HCT116 (cell line): ENCODE measurements at places on chromosomes 6 and 20. TPM values are rescaled to one million over a fixed set of nuclear protein-coding genes. Genes with fewer than 3 reads are reported as not detected.

The CDSN gene
- total RNA-seq: 0.12 TPM

The THEMIS gene
- total RNA-seq: 0.20 TPM

The TDP2 gene
- total RNA-seq: 30.2 TPM

The RCAN2 gene
- 0.57 TPM for total RNA-seq

The ZSCAN23 gene
- total RNA-seq: not detected

DNA sequence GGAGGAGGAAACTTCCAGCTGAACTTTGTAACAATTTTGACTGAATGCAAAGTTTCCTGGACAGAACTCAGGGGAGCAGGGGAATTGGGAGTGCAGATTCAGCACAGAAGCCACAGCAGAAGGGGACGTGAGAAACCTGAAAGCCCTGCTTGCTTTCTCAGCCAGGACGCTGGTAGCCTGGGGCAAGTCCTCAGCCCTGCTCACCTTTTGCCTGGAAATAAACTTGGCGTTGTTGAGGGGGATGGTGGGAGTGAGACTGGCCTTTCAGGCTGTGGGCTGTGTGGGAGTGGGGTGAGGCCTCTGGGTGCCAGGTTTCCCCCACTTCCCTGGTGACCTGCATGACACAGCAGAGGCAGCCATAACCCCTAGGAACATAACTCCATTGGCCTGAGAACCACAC, 238.1 kb upstream of the HS3ST5 start:
- no peak overlapping the region for H3K27ac ChIP-seq
- DNase-seq: no peak
- no peak overlapping the region for H3K4me3 ChIP-seq
- H3K4me1 ChIP-seq: no peaks in the 10 kb centered on the region

DNA sequence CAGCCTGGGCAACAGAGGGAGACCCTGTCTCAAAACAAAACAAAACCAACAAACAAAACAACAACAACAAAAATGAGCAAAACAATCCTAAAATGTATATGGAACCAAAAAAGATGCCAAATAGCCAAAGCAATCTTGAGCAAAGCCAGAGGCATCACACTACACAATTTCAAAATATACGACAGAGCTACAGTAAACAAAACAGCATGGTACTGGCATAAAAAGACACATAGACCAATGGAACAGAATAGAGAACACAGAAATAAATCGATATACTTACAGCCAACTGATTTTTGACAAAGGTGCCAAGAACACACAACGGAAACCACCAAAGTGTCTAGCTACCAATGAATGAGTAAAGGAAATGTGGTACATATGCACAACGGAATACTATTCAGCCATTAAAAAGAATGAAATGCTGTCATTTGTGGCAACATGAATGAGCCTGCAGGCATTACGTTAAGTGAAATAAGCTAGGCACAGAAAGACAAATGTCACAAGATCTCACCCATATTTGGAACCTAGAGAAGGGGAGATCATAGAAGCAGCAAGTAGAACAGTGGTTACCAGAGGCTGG, 16.4 kb downstream of the PXDC1 start:
- DNase-seq: no peak
- H3K36me3 ChIP-seq: no peaks in the 10 kb centered on the region; the same call in 1 of the 2 replicates
- H3K4me1 ChIP-seq: no peaks in the 10 kb centered on the region
- no peak overlapping the region for H3K4me3 ChIP-seq
- H3K27me3 ChIP-seq: no peaks in the 10 kb centered on the region
- no peak overlapping the region for H3K27ac ChIP-seq

DNA sequence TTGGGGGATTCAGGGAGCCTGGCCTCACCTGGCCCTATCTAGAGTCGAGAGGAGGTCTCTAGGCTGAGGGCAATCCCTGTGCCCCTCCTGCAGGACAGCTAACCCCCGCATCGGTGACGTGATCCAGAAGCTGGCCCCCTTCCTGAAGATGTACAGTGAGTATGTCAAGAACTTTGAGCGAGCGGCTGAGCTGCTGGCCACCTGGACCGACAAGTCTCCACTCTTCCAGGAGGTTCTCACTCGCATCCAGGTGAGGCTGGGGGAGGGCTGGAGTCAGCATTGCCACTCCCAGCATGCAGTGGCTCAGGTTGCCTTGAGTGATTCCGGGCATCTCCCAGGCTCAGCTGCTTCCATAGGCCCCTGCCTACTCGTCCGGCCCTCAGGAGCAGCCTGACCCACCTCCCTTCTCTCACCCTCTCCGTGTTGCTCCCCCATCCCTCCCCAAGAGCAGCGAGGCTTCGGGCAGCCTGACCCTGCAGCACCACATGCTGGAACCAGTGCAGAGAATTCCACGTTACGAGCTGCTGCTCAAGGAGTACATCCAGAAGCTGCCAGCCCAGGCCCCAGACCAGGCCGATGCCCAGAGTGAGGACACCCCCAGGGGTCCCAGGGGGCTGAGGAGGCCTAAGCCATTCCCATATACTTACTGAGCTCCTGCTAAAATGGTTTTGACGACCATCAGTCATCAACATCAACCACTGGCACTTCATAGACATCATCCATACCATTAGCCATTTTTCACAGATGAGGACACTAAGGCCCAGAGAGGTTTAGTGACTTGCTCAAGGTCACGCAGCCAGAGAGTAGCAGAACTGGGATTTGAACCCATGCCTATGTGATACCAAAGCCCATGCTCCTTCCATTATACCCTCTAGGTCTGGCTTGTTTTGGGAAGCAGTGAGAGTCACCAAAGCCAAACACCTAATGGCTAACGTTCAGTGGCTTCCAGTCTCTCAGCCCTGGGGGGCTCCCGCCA, 8.3 kb downstream of the FGD2 start:
- no peak overlapping the region for H3K4me3 ChIP-seq
- H3K27ac ChIP-seq: no peak overlapping the region
- no peaks in the 10 kb centered on the region for H3K36me3 ChIP-seq
- H3K27me3 ChIP-seq: no peaks in the 10 kb centered on the region

GRCh38 chr6:15400572-15401004, 154.7 kb downstream of the JARID2 start:
- DNase-seq: no peak
- H3K36me3 ChIP-seq: no peaks in the 10 kb centered on the region
- no peak overlapping the region for H3K4me3 ChIP-seq
- peaks cover 15% of the 10 kb centered on the region for H3K4me1 ChIP-seq

DNA sequence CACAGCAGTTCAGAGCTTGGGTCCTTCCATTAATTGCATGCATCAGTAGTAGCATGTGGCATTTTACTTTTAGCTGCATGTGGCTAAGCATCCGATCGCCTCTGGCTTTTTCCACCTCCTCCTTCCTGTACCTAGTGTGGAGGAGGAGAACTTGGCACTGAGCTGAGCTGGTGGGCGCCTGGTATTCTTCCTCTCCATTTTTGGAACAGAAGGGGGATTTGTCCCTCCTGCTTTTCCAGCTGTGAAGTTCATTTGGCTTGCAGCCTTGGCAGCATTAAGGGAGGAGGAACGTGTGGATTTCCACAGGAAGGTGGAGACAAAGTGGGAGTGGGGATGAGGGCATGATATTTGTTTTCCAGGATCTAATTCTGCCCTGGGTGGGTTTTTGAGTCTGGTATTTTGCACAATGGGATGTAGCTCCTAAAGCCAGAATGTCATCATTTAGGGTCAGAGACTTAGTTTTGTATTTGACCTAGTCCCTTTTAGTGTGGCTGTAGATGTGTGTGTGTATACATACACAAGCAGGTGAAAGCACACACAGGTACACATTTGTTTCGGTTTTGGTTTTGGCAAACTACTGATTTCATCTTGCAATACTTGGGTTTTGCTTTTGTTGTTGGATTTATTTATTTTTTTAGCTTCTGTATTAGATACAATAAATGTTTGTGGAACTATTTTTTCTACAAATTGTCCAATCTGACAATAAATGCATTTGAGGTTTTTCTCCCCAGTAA, 90.0 kb downstream of the SASH1 start:
- H3K4me3 ChIP-seq: no peak overlapping the region
- no peak overlapping the region for H3K27ac ChIP-seq
- no peaks in the 10 kb centered on the region for H3K36me3 ChIP-seq

- H3K27me3 ChIP-seq: no peaks in the 10 kb centered on the region
- no peak overlapping the region for H3K4me3 ChIP-seq
- H3K27ac ChIP-seq: no peak overlapping the region
- no peaks in the 10 kb centered on the region for H3K36me3 ChIP-seq
- DNase-seq: no peak
Measured at GRCh38 chr6:32950010-32950409, 2.9 kb downstream of the HLA-DMA start.

DNA sequence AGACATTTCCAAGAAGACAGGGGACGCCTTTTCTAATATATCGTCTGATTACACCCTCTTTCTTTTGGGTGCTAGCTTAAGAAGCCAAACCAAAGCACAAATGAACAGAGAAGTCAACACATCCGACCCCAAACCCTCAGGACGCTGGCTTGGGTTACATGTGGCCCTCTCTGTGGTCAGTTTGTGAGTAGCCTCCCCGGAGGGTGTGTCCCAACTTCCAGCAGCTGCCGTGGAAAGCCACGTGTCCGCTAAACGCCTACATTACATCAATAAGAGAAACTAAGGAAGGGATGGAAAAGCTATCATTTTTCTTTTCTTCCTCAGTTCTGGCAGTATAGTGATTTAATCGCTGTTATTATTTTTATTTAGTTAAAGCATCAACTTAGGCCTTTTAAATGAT, 487 bp upstream of the BMP6 start:
- no peak for DNase-seq
- H3K27me3 ChIP-seq: no peaks in the 10 kb centered on the region
- H3K27ac ChIP-seq: no peak overlapping the region
- H3K4me1 ChIP-seq: peaks cover 11% of the 10 kb centered on the region

- no peaks in the 10 kb centered on the region for H3K36me3 ChIP-seq
- H3K4me3 ChIP-seq: no peak overlapping the region
- H3K4me1 ChIP-seq: no peaks in the 10 kb centered on the region
- no peak for DNase-seq
- no peak overlapping the region for H3K27ac ChIP-seq
- H3K27me3 ChIP-seq: no peaks in the 10 kb centered on the region
Measured at GRCh38 chr20:8299921-8300320, 167.9 kb downstream of the PLCB1 start.

DNA sequence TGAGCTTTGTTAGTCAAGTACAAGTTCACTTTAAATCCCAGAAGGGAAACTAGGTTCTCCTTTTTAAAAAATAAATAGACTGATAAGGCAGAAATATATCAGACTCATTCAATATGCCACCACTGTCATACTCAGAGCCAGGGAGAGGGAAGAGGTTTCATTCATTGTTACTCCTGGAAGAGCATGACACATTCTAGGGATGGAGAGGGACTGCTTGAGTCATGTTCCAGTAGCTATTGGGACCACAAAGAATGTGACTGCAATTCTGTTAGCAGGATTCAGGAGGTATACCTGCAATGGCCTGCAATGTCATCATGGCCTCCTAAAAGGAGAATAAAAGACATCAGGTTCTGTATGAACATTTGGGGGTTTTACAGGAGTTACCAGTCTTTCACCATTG, 167.6 kb downstream of the TFAP2B start:
- H3K4me3 ChIP-seq: no peak overlapping the region
- no peak for DNase-seq
- H3K27ac ChIP-seq: no peak overlapping the region
- no peaks in the 10 kb centered on the region for H3K27me3 ChIP-seq

- no peak overlapping the region for H3K27ac ChIP-seq
- no peak for DNase-seq
- H3K4me1 ChIP-seq: peaks cover 45% of the 10 kb centered on the region
- no peak overlapping the region for H3K4me3 ChIP-seq
Measured at GRCh38 chr20:46209930-46210671, 92.0 kb downstream of the CD40 start.

DNA sequence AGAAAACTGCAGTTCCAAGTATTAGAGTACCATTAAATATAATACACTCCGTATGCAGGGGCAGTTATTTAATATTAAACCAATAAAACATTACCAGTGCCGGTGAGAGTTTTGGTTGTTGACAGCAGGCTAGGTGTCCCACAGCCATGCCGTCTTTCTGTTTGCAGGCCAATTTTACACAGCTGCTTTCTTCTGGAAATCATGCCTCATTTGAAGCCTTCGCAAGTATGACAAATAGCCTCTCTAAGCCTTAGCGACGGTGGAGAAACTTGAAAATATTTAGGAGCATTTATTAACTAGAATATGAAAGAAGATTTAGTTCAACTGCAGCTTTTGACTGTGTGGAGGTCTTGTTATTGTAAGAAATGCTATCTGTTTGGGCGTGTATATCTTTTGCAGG, 226.0 kb downstream of the BMP2 start:
- DNase-seq: no peak
- no peak overlapping the region for H3K27ac ChIP-seq
- H3K4me3 ChIP-seq: no peak overlapping the region
- no peaks in the 10 kb centered on the region for H3K4me1 ChIP-seq

- no peaks in the 10 kb centered on the region for H3K4me1 ChIP-seq
- no peak overlapping the region for H3K27ac ChIP-seq
- DNase-seq: no peak
- H3K27me3 ChIP-seq: no peaks in the 10 kb centered on the region
Measured at GRCh38 chr6:8229915-8230756, 127.8 kb upstream of the EEF1E1 start.

DNA sequence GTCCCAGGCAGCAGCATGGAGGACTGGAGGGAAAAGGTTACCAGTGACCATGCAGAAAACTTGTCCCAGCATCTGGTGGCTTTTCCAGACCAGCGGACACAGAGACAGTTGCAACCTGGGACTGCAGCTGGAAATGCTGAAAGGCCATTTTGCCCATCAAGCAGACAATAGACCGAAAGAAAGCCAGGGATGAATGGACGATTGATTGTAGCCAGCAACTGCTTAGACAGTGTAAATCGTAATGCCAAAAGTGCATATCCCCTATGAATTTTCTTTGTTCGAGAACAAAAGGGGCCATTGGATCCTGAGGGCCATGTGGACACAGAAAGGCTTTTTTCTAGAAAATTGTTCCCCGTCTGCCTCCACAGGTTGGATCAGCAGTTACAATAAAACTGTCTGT, 115.7 kb downstream of the MBOAT1 start:
- no peaks in the 10 kb centered on the region for H3K27me3 ChIP-seq
- no peaks in the 10 kb centered on the region for H3K36me3 ChIP-seq
- H3K27ac ChIP-seq: no peak overlapping the region
- no peak for DNase-seq
- H3K4me3 ChIP-seq: no peak overlapping the region

GRCh38 chr20:63294536-63294900, 1.5 kb downstream of the COL20A1 start:
- H3K4me1 ChIP-seq: peaks cover 4% of the 10 kb centered on the region; the same call in 1 of the 2 replicates
- no peak for DNase-seq
- H3K36me3 ChIP-seq: no peaks in the 10 kb centered on the region
- no peak overlapping the region for H3K4me3 ChIP-seq

GRCh38 chr6:112007805-112008204, 46.1 kb upstream of the CCN6 start:
- no peak overlapping the region for H3K4me3 ChIP-seq
- no peak for DNase-seq
- no peaks in the 10 kb centered on the region for H3K36me3 ChIP-seq
- H3K27ac ChIP-seq: no peak overlapping the region
- no peaks in the 10 kb centered on the region for H3K27me3 ChIP-seq

GRCh38 chr6:163797296-163797845, 382.9 kb downstream of the QKI start:
- no peaks in the 10 kb centered on the region for H3K4me1 ChIP-seq
- no peaks in the 10 kb centered on the region for H3K36me3 ChIP-seq
- H3K27ac ChIP-seq: no peak overlapping the region
- no peaks in the 10 kb centered on the region for H3K27me3 ChIP-seq
- DNase-seq: no peak
- no peak overlapping the region for H3K4me3 ChIP-seq
